ENCODE measurements at places on chromosomes 2 and 18.

DNA sequence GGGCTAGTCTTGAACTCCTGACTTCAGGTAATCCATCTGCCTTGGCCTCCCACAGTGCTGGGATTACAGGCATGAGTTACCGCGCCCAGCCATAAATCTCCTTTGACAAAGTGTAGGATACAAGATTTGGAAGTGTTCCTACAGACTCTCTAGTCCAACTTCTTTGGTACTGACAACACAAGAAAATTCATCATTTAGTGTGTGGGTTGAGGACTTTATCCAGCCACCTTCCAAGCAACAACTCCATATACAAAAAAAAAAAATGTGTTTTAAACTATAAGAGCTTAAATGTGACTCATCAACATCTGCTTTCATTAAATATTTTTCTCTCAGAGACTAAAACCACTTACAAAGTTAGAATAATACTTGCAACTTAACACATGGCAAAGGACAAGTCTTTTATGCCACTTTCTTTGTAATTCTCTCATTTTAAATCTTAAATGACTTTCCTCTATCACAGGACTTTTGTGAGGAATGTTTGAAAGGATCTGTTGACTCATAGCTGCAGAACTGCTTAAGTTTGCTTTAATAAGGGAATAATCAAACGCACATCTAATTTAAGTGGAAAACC is 46.2 kb upstream of the ITGAV start:
- DNase-seq: peak; percentile 71

GRCh38 chr2:133235968-133236367 is 332.3 kb downstream of the NCKAP5 start:
- DNase-seq: no peak

- DNase-seq: no peak
Observed at GRCh38 chr2:240988146-240988545, 10.3 kb upstream of the SNED1 start.

- no peak for DNase-seq
Observed at GRCh38 chr18:37435996-37436395, 129.6 kb downstream of the CELF4 start.

DNA sequence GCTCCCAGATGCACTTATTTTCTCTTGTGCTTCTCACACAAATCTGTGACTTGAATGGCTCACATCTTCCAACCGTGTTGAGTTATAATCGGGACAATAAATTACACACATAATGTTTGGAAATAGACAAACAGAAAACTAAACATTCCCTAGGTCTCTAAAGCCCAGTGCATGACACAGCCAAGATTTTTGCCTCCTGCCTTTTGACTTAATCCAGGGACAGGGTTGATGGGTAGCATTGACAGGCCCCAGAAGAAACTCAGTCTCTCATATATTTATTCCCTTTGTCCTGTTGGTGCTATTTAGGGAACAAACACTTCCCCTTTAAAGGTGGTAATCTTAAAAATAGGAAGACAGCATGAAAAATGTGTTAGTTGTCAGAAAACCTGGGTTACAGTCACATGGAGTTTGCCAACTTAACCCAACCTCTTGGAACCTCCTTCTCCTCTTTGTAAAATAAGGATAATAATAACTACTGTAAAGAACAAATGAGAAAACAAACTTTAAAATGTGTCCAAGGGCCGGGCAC is 24.0 kb upstream of the ARPC2 start:
- DNase-seq: no peak

- no peak for DNase-seq
Observed at GRCh38 chr2:240195316-240195861, 54.9 kb upstream of the OTOS start.

DNA sequence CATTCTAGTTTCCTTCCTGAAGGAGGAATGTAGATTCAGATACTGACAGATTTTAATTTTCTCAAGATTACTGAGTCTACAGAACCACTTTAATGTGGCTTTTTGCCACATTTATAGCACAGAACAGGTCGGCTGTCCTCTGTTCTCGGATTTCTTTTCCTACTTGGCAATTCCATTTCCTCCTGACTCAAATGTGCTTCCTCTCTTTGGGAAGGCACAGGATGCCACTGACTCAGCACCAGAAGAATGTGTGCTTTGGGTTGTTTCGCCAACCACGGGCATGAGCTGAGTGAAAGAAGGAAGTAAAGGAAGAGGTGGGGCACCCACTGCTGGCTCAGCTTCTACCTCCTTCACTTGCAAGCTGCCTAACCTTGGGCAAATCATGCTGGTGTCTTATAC is 970.6 kb upstream of the ACVR2A start:
- DNase-seq: no peak

DNA sequence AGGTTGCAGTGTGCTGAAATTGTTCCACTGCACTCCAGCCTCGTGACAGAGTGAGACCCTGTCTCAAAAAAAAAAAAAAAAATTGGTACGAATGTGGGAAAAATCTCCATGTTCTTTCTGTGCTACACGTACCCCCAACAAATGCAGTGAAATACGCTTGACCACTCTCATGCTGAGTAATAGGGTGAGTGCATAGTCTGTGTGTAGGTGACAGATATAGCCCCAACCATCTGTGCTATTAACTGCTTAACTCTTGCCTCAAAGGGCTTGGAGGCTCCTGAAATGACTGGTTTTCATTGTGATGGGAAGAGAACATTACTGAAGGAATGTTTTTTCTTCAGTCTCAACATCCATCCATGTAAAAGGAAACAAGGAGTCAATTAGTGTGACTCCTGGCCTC is 15.7 kb downstream of the LYPD1 start:
- no peak for DNase-seq

GRCh38 chr2:84942964-84943421 is 28.0 kb upstream of the KCMF1 start:
- no peak for DNase-seq

DNA sequence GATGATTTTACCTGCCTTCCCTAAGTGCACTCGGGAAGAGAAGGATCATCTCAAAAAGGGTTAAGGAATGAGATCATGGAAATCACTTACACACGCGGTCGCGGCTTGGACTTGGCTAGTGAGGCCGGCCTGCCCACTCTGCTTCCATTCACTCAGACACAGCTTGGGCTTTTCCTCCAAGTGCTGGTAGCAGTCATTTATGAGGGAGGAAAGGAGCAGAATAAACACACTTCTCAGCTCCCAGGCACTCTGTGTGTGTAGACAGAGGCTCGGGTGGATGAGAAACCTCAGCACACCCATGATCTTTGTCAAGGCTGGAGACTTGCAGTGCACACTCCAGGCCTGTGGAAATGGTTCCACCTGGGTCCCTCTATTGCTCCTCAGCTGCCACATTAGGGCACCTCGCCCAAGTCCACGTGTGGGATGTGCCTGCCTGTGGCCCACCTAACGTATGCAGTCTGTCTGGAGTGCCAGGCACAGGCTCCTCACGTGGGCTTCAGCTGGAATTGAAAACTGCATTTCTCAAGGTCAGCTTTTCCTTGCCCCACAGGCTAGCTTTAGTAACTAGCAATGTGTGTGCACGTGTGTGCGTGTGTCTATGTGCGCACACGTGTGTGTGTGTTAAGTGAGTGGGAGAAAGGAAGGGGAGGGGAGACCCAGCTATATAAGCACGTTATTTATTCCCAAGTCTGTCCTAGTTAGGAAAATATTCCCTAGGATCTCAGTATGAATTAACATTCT is 288.4 kb downstream of the SOX11 start:
- DNase-seq: no peak

- no peak for DNase-seq
Observed at GRCh38 chr2:109084341-109084740, 44.7 kb upstream of the SH3RF3 start.

- DNase-seq: no peak
Observed at GRCh38 chr18:50805732-50806131, 14.1 kb downstream of the MRO start.

DNA sequence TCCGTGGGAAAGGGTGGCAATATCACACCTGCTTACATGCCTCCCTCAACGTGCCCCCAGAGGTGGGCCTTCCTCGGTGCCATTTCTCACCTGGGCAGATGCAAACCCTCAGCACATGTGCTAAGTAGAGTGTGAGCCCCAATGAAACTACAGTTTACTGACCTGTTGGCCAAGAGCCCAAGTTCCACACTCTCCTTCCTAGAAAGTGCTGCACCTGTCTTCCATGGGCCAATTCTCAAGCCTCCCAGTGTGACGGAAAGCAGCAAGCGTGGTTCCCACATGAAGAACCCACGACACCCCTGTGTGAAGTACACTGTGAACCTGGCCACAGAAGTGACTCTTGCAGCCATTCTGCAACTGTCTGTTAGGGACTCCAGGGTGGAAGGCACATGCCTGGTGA is 73.7 kb downstream of the UXS1 start:
- no peak for DNase-seq

DNA sequence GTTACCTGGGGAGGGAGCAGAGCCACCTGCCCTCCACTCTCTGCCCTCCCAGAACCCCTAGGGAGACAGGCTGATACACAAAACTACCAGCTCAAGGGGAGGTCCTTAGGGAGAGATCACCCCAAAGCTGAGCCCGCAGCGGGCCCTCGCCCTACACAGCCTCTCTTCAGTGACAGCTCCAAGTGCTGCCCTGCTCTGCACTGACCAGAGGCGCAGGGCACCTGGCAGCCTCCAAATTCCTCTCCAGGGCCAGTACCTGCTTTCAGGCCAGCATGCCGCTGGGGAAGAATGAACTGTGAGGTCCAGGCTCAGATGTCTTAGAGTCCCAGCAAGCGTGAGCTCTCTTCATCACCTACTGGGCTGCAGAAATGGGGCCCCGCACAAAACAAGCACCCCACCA is 11.3 kb upstream of the SH3BP4 start:
- DNase-seq: no peak

DNA sequence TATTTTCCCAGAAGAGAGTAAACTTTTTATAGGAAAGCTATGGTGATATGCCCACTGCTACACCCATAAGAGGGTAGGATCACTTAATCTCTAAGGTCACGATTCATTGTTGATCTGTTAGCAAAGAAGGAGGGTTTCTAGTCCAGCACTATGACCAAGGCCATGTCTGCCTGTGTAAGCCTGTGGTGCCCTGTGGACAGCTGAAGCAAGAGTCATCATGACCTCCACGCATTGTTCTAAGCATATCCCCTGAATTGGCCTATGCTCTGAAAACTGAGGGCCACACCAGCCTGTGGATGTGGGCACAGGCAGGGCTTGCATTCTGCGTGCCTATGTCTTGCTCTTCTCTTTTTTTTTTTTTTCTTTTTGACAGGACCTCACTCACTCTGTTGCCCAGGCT is 89.8 kb upstream of the SMIM21 start:
- no peak for DNase-seq

GRCh38 chr2:11814979-11815510 is 68.6 kb downstream of the LPIN1 start:
- DNase-seq: no peak

DNA sequence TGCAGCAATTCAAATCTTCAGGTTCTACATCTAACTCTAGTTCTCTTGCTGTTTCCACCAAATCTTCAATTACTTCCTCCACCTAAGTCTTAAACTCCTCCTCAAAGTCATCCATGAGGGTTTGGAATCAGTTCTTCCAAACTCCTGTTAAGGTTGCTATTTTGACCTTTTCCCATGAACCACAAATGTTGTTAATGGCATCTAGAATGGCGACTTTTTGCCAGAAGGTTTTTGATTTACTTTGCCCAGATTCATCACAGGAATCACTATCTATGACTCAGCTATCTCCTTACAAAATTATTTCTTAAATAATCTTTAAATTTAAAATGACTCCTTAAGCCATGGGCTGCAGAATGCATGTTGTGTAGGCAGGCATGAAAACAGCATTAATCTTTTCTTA is 368.9 kb upstream of the TNP1 start:
- DNase-seq: no peak

GRCh38 chr2:45994060-45994459 is 303.1 kb upstream of the EPAS1 start:
- DNase-seq: no peak

GRCh38 chr2:127400533-127400896 is 12.7 kb upstream of the MAP3K2 start:
- no peak for DNase-seq

DNA sequence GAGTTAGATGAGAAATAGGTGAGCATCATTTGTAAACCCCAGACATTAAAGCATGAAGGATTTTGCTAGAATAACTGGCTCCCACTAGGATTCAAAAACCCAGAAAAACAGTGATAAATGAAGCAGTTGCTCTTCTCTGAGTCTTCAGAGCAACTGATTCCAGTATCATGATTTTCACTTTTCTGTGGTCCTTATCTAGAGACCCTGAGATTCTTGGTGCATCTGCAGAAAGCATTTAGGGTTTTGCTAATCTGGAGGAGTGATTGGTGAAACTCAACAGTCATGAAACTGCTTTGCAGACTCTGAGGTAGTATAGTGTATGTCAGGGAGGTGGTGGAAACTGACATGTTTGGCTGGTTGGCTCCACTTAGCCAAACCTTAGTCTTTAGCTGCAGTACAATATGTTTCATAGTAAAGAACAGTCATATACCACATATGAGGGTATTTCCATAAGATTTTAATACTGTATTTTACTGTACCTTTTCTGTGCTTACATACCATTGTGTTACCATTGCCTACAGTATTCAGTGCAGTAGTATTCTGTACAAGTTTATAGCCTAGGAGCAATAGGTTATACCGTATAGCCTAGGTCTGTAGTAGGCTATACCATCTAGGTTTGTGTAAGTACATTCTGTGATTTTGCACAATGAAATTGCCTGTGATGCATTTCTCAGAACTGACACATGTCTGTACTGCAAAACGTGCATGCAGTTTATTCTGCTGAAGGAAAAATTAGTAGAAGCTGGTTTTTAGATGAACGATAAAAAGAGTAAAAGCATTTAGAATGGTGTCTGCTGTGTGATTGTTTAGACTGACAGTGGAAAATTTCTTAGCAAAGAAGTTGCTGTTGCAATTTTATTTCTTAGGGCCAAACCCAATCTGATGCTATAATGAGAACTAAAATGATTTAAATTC is 23.8 kb downstream of the EML4 start:
- DNase-seq: no peak

DNA sequence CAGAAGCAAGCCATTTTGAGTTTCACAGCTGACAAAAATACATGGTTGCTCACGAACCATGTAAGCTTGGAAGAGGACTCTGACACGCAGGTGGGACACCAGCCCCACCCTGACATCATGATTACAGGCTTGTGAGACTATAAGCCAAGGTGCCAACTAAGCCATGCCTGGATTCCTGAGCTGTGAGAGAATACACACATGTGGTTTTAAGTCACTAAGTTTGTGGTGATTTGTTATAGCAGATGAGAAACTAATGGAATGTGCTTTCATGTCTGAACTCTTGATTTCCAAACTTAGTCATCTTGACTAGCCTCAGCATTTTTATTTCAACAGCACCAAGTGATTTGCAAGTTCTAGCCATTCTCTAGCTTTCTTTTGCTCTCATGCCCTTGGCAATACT is 676.1 kb upstream of the CELF4 start:
- no peak for DNase-seq

GRCh38 chr2:201656102-201656501 is 12.8 kb upstream of the TMEM237 start:
- no peak for DNase-seq

DNA sequence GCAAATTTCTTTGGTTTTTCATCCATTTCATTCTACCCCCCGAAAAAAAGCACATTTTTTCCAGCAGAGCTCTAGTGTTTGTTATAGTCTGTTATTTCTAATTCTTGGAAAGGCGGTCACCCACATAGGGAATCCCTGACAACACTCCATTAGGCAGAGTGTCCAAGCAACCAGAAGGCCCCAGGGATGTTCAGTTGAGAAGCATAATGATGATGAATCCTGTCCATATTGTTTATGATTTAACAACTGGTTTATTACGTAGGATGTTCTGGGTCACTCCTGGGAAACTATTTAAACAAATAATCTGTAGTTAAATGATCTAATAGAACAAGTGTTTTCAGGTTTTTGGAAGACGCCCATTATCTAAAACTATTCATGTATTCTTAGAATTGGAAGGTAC is 388.7 kb downstream of the TNS1 start:
- DNase-seq: no peak

GRCh38 chr2:191954451-191954850 is 107.6 kb upstream of the CAVIN2 start:
- no peak for DNase-seq

All from AG09309 (cell line).